Eye (tissue), 1 donor: ENCODE measurements at places on chromosomes 2 and 18.

DNA sequence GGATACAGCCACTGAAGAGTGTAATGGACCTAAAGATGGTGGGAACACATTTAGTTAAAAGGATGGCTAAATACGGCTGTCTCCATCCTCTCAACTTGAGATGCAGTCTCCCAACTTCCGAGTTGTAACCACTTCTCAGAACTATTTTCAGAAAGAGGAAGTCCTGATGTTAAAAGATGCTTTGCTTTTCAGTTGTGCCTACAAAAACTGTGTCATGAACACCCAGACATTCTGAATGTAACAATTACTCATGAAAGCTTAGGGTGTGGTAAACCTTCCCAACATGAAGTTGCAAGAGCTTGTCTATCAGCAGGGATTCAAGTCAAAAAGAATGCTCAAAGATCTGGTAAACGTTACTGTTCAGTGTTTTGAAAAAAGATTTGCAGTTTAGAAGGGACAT, 147.9 kb downstream of the DOCK10 start:
- no peak for DNase-seq

- no peak for DNase-seq
Observed at GRCh38 chr18:40415176-40415791, 1539.8 kb upstream of the PIK3C3 start.

GRCh38 chr2:106575955-106576354, 88.8 kb downstream of the CD8B2 start:
- DNase-seq: peak; percentile 74

DNA sequence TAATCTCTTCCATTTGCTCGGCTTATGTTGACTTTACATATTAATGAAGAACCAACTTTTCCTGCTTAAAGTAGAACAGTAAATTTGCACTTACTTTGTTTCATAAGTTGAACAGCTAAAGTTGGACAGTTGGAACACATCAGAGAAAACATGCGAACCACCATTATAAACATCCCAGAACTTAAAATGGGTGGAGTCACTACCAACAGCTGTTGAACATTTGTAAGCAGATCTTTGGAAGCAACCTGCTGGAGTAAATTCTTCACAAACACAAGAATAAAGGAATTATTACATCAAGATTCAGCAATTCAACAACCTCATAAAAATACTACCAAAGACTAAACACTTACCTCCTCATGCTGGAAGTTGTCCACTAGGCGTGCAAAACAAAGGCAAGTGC, 96.4 kb upstream of the DNER start:
- no peak for DNase-seq

DNA sequence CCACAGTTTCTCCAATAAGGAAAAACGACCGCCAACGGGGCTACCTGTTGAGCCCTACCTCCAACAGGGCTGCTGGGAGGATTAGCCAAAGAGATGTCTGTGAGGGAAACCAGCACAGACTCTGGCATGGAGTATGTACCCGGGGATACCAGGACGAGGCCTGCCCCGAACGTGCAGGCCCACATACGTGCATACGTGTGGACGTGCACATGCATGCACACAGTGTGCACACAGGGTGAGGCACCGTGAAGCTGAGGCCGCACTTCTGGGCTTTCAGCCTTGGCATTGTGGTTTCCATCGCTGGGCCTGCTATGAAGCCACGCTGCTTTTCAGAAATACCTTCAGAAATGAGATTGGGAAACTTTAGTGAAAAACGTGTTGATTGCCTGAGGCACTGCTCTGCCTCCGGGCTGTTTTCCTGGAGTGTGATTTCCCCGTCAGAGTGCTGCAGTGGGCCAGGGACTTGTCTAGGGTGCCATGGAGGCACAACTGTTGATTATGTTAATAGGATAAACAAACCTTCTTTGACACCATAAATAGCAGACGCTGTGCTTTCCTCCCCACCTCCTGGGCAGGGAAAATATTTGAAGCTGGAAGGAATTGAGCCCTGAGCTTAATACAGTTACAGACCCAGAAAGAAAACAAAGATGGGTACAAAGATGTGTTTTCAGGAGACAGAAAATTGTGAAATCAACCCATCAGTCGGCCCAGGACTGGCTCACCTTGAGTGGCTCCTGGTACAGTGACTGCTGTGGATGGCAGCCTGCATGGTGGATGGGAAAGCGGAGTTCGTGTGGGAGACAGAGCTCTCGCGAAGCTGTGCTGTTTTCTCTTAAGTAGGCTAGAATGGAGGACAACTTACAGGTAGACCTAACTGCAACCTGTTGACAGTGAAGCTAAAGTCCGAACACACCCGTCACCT, 182.3 kb downstream of the FAM210A start:
- no peak for DNase-seq

DNA sequence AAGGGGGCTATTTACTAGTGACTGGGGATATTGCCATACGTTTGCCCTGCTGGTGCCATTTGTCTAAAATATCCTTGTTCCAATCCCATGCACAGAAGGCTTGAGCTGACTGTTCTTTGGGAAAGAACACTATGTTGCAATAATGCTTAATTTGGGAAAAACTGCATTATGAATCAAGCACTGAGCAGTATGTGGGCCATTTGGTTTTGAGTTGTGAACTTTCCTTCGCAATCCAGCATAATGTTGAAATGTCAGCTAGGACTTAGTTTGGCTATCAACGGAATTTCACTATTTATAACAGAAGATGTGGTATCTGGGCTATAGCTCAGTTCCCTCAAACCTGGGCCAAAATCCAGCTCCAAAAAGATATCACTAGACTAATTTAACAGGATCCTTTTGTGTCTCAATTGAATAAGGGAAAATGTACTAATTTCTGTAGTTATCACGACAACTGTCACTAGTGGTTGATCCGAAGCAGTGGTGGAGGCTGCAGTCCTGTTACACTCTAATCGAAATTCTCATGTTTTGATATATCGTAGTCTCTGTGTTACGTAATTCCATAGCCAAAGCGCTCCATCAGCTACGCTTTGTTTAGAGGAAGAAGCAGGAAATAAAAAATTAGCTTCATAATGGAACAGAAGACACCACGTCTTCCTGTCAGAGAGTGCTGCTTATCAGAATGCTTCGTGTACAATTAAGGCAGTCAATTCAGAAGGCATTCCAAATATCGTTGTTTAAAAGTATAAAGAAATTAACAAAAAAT, 686.8 kb upstream of the SALL3 start:
- DNase-seq: no peak

GRCh38 chr2:241858206-241859016, at the start of gene PDCD1:
Gene PDCD1 (minus strand): TSS chr2:241858894. CDS start chr2:241858838, 56 bp downstream.
- no peak for DNase-seq

DNA sequence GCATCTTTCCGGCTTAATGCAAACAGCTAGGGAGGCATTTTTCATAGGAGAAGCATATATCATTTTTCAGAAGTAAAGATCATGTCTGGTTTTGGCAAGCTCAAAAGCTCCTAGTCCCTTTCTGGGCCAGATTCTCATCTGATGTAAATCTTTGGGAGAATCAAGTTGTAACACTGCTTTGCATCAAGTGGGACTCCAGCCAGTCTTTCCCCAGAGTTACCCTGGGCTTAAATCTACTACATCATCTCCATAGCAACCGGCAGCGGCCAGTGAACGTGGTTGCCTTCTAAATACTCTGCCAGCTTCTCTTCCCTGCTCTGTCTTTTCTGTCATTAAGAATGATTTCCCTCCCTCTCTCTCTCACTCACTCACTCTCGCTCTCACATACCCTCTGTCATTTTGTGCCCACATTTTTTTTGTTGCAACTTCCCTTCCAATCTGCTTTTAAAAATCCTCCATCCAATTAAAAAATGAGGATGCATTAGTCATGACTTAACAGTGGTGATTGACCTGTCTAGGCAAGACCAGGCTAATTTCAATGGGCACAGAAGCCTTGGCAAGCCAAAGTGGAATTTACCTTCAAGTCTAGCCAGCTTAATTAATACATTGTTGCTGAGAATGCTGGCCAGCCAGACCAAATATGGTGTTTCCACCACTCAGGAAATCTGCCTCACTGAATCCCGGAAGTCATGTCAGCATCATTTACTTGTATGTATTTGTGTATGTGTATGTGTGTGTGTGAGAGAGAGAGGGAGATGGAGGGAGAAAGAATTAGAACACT, 93.0 kb downstream of the NRP2 start:
- peak; percentile 73 for DNase-seq

DNA sequence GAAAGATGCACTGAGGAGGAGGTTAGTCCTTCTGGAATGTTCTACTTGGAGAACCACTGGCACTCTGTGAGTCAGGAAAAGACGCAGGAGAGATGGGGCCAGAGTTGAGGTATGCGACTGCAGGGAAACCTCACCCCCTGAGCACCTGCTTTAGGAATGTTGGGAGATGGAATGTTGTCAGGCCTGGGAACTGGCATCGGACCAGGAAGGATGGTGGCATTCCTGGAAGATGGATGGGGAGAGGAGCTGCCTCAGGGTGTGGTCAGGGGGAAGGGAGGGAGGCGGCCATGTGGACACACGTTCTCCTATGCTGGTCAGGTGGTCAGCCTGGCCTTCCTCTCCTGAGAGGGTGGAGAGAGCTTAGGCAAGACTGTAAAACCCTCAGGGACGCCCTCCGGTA, 146.3 kb downstream of the CELF4 start:
- DNase-seq: no peak

DNA sequence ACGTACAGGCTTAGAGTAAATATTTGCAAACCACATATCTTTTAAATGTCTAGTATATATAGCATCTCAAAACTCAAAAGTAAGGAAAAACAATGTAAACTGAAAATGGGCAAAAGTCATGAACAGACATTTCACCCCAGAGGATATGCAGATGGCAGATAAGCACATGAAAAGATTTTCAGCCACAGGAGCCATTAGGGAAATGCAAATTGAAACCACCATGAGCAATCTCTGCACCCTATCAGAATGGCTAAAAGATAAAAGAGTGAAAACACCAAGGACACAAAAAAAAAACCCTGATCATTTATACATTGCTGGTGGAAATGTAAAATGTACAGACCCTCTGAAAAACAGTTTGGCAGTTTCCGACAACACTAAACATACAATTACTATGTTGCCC, 292.7 kb downstream of the ZNF516 start:
- no peak for DNase-seq

GRCh38 chr2:85589181-85589580, 5.0 kb downstream of the VAMP5 start:
- no peak for DNase-seq

DNA sequence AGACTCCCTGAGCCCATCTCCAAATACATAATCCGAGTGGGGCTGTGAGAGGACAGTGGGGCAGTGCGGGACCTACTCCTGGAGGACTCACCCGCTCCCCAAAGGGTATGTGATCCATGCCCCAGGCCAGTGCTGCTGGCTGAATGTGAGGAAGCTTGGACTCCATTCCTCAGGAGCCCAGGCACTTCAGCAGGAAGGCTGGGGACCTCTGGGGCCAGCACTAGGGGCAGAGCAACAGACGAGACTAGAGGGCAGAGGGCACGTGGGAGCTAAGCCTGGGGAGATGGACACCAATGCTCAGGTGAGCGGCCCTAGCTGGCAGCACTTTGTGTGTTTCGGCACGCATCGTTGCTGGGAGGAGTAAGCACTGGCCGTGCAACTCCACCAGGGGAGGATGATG, 84.9 kb downstream of the MALT1 start:
- DNase-seq: no peak

- DNase-seq: peak; percentile 16
Observed at GRCh38 chr2:135230150-135230549, 178.1 kb downstream of the RAB3GAP1 start.

DNA sequence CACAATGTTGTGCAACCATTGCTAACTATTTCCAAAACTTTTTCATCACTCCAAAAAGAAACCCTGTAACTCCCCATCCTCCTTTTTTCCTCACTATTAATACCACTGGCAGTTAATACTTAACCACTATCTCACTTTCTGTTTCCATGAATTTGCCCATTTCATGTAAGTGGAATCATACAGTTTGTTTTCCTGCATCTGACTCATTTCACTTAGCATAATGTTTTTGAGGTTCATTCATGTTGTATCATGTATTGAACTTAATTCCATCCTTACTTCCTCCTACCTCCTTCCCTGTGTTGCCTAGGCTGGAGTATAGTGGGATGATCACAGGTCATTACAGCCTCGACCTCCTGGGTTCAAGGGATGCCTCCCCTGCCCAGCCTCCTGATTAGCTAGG, 68.3 kb downstream of the FAM117B start:
- DNase-seq: no peak

- peak; percentile 20 for DNase-seq
Observed at GRCh38 chr18:31683106-31683505, 1.3 kb downstream of the B4GALT6 start.

- no peak for DNase-seq
Observed at GRCh38 chr2:66494708-66495107, 59.8 kb downstream of the MEIS1 start.
